Stimulated activated CD4-positive, alpha-beta T cell treated with anti-CD3 and anti-CD28 coated beads, Interleukin-1b, Interleukin-23, amount 100 ng/mL, for 24 hours (primary cell): ENCODE measurements at places on chromosomes 3 and 15.

DNA sequence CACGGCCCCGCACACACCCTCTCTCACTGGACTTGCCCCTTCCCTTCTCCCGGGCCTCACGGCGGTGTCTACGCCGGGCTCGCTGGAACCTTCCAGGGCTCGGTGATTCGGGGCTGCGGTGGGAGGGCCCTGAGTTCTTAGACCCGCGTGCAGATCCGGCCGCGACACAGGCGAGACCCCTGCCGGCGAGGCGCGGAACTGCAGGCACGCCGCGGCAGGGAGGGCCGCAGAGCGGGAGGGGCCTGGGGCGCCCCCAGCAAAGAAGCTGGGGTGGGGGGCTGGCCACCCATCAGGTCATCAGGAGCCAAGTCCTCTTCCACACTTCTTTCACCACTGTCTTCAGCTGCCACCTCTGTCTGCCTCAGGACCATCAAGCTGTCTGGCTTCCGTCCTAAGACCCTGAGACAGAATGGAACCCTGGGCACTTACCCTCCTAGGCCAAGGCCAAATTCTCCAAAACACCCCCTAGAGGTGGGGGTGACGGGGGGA is 164.5 kb downstream of the XXYLT1 start:
- peak; percentile 50 for DNase-seq

- DNase-seq: no peak
Observed at GRCh38 chr3:23920151-23920655, 3.3 kb downstream of the RPL15 start.

- DNase-seq: peak; percentile 51
Observed at GRCh38 chr3:33063651-33064051, 33.3 kb downstream of the GLB1 start.

GRCh38 chr15:65331811-65332210 is 27.3 kb downstream of the RNU5B-1 start:
- DNase-seq: no peak

- DNase-seq: no peak
Observed at GRCh38 chr3:127406309-127407025, 118.6 kb upstream of the PRR20G start.
